SK-N-DZ (cell line): ENCODE measurements at places on chromosomes 2 and 18.

GRCh38 chr18:21242780-21243401, 859 bp downstream of the GREB1L start:
- peak; percentile 53 for DNase-seq

- DNase-seq = no peak
Measured at GRCh38 chr2:187138265-187138664, 289.3 kb upstream of the ZSWIM2 start.

DNA sequence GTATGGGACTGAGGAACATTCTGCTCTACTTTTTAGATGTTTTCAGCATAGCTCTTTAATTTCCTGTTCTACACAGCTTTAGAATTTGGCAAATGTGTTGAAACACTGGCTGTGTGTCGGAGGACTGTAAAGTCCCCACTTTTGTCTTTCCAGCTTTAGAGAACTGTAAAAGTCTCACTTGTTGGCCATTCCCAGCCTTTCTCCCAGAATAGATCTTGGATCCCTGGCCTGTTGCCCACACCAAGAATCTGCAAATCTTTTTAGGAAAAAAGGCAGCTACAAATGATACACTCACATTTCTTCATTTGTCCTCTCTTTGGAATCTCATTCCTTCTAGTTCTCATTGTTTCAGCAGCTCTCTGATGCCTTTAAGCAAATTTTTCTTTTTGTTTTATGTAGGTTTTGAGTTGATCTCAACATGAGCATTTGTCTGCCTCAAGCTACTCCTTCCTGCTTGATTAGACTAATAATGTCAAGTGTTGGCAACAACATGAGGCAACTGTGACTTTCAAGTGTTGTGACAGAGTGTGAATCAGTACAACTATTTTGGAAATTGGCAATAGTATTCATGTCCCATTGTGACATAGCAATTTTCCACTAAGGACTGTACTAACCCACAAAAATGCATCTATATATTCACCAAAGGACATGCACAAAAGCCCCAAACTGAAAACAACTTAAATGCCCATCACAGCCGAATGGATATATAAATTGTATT, 610.8 kb downstream of the EPHA4 start:
- no peak for DNase-seq

- no peak for DNase-seq
Measured at GRCh38 chr2:12705742-12706141, 11.0 kb upstream of the TRIB2 start.

DNA sequence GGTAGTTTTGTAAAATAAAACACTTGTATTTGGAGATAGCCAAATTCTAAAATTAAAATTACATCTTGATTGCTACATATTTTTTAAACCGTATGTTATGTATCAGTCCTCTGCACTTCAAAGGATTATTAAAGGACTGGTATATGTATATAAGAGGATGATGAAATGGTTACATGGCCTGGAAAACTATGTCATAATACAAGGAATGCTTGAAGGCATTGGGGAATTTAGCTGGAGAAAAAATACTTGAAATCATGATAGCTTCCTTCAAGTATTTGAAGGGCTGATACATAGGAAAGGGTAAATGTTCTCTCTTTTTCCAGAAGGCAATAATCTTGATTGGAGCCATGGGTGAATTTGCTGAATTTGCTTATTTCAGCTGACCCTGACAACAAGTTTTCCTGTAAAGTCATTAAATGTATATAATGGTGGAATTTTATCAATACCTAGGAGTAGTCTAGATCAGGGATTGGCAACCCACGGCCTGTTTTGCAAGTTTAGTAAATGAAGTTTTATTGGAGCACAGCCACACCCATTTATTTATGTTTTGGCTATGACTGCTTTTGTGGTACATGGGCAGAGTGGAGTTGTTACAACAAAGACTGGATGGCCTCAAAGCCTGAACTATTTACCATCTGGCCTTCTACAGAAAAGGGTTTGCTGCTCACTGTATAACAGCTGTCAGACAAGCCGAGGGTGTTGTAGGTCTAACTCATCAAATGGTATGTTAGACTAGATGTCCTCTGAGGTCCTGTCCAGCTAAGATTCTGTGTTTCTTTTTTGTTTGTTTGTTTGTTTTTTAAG, 34.4 kb downstream of the ACYP2 start:
- no peak for DNase-seq

- peak; percentile 97 for DNase-seq
Measured at GRCh38 chr2:95165371-95166064, at the start of gene ZNF2. Gene ZNF2 (plus strand): TSS chr2:95165809. CDS start chr2:95176227, 10,418 bp downstream.
